ENCODE measurements at places on chromosomes 5 and 9. TPM values are rescaled to one million over a fixed set of nuclear protein-coding genes. Genes with fewer than 3 reads are reported as not detected.

DNA sequence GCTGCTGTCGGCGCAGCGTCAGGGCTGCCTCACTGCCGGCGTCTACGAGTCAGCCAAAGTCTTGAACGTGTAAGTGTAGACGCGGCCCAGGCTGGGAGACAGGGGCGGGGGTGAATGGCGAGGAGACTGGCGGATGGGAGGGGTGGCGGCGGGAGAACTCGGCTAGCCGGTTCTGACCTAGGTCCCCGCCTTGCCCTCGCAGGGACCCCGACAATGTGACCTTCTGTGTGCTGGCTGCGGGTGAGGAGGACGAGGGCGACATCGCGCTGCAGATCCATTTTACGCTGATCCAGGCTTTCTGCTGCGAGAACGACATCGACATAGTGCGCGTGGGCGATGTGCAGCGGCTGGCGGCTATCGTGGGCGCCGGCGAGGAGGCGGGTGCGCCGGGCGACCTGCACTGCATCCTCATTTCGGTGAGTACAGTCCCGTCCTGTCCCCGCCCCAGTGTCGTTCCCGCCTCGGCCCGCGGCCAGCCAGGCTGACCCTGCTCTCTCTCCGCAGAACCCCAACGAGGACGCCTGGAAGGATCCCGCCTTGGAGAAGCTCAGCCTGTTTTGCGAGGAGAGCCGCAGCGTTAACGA, 745 bp downstream of the GADD45G start:
- peak; percentile 39 for DNase-seq

GRCh38 chr5:59178482-59178881, 595.6 kb downstream of the RAB3C start:
- DNase-seq, result no peak

GRCh38 chr5:34652466-34652865, 3.7 kb upstream of the RAI14 start:
- no peak for DNase-seq

- no peak for DNase-seq
Observed at GRCh38 chr9:121350036-121350435, 20.0 kb downstream of the STOM start.

- no peak for DNase-seq
Observed at GRCh38 chr9:129094387-129095169, 13.7 kb downstream of the DOLPP1 start.

DNA sequence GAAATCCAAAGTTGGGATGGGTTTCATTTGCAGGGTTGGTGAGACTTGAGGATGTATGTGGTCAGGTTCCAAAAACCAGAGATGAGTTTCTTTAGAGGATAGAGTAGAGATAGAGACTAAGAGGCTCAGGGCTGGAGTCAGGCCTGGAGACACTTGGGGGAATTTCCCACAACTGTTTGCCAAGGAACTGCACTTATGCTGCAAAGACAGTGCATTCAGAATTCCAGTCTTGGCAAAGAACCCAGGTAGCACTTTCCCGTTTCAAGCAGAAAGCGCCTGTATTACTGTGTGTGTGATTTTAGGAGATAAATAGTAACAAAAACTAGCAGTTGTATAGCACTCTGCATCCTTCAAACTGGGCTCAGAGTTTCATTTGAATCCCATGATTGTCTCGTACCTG, 55.4 kb downstream of the SNCAIP start:
- DNase-seq, result no peak

DNA sequence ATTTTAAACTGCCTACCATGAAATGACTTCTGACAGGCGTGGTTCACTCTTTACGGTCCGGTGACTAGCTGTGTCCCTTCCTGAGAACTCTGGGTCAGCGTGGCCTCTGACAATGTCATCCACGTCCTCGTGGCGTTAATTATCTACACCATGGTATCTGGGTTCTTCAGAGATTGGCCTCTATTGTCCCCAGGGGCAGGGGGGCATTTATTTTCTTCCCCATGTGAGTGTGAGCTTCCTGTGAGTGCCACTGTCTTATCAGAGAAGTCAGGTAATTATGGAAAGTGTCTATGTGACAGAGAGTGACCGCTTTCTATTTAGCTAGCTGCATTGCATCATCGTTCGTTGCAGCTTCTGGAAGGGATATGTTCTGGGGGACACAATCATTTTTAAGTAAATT, 77.2 kb downstream of the FBXL7 start:
- DNase-seq, result no peak

Gene C7
- not detected for total RNA-seq

Gene CCL27
- total RNA-seq, result not detected

Gene CERCAM
- 1.9 TPM for total RNA-seq

Data from T-cell (primary cell).